ENCODE measurements at places on chromosomes 2 and 18.
A peak's percentile ranks its signal among the peaks of the same experiment; 100 is the strongest.

- DNase-seq: no peak
Observed at GRCh38 chr2:53629501-53629900, 138.1 kb upstream of the CHAC2 start.

GRCh38 chr2:23746141-23746863 lies 180.6 kb downstream of the ATAD2B start:
- DNase-seq: no peak

DNA sequence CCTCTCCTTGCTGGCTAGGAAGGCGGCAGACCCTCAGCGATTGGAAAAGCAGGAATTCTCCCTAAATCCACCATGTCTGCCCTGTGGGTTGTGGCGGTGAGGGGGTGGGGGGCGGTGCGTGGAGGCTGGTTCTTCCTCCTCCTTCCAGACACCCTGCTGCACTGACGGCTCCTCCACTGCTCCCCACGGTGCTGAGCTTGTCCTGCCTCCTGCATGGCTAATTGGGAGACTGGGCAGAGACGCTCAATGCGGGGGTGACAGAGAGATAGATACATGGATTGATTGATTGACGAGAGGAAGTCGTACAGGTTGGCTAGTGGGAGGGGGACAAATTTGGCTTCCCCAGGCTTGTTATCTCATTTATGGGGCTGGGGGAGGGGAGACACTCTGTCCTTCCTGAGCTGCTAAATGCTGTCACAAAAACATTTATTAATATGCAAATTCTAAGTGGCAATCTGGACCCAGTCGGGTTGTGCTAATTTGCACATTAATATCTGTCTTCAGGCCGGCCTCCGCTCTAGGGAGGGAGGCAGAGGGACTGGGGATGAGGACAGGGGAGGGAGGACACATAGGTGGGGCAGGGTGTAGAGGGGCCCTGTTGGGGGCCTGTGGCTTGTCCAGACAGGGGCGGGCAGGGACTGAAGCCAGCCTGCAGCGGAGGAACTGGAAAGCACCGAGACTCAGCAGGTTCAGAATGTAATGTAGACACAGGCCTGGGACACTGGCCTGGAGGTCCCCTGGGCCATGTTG lies 181.6 kb downstream of the CELF4 start:
- DNase-seq: no peak

- DNase-seq: no peak
Observed at GRCh38 chr2:98585386-98585785, 22.9 kb downstream of the COA5 start.

GRCh38 chr2:203071148-203071547 lies 56.5 kb downstream of the NBEAL1 start:
- no peak for DNase-seq

GRCh38 chr2:75892490-75892889 lies 181.8 kb upstream of the GCFC2 start:
- no peak for DNase-seq

DNA sequence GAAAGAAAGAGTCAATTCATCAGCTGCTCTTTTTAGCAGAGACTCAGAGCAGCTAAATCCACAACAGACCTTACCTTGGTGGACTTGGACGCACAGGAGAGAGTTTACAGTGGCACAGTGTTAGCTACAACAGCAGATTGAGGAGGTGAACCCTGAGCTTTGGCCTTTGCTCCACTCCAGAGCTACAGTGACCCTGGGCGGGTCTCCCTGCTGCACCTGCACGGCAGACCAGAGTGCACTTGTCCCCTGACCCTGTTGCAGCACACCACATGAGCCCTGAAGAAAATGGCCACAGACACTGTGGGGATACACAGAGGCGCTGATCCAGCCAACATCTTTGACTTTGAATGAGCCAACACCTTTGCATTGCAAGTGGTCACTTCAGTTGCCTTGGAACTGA lies 11.0 kb downstream of the SLC19A3 start:
- DNase-seq: no peak

- no peak for DNase-seq
Observed at GRCh38 chr2:130864830-130865800, 28.4 kb downstream of the ARHGEF4 start.

GRCh38 chr2:230711224-230711623 lies 1.4 kb upstream of the CAB39 start:
- DNase-seq: no peak

DNA sequence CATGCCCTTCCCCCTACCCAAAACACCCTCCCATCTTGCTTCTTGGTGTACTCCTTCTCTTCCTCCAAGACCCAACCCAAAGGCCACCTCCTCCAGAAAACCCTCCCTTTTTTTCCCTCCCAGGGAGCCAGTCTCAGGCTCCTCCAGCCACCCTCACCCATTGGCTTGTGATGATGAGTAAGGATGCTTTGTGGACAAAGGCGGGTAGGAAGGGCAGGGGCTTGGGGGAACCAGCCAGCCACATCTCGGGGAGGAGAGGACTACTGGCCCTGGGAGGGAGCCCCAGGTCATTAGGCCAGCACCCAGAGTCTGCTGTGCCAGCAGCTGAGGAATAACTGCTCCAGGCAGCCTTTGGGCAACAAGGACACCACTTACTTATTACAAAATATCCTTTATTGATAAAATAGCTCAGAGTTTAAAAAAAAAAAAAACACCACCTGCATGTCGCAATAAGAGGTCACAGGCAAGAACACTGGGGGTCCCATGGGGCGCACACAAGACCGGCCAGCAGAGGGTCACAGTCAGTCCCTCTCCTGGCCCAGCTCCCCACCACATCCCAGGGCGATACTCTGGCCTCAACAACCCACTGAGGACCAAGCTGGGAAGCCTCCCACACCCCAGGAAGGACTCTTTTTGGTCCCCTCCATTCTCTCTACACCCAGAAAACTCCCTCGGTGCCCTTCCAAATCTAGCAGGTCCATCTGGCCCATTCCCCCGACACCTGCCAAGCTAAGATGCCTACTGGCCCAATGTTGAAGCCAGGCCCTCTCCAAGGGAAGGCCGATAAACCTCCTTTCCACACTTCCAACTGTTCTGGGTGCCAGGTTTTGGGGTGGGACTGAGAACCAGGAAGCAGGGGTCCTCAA lies 3.6 kb downstream of the ADRA2B start:
- DNase-seq: no peak

- no peak for DNase-seq
Observed at GRCh38 chr2:120653046-120653445, 82.6 kb upstream of the GLI2 start.

DNA sequence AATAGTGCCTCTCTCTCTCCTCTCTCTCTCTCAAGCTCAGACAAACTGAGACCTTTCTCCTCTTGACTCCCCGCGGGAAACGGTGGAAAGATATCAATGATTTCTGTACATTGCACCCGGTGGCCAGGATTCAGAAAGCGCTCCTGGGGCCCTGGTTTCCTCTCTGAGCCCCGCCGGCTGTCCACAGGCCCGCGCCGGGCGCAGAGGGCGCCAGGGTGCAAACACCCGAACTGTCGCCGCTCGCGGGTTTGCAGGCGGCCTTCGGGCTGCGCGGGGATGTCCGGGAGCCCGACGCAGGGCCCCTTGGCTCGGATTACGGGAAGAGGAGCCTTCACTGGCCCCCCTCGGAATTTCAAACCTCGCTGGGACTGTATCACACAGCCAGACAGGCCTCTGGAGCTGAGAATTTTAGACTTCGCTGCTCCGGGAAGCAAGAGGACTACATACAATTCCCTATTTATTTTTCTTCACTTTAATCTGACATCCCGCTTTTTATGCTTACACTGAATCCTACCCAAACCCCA lies 5.2 kb upstream of the EN1 start:
- no peak for DNase-seq

GRCh38 chr2:85253890-85254289 lies 73.9 kb downstream of the TGOLN2 start:
- no peak for DNase-seq

- DNase-seq: no peak
Observed at GRCh38 chr2:226037526-226037925, 638.0 kb downstream of the NYAP2 start.

- no peak for DNase-seq
Observed at GRCh38 chr2:202932425-202933138, 20.5 kb downstream of the CARF start.

GRCh38 chr2:175004730-175004979 lies 526 bp downstream of the CHN1 start:
- DNase-seq: peak; percentile 41

DNA sequence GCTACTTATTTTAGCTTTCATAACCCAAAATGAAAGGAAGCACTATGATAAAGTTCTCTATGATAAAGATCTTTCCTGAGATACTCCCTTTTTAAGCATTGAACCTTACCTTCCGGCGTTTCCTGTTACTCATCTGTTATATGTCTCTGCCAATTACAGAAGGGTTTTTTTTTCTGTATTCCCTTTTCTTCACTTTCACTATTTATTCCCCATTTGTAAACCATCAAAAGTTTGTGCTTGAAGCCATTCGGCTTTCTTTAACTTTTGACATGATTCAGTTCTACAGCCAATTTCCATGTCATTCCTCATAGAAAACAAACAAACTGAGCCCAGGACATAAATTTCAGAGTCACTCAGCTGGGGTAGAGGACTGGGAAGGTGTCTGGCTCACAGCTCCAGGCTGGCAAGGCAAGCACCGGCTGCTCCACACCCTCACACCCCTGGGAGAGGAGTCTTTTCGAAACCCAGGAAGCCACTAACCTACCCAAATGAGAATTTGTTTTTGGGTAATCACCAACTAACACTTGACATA lies 429.4 kb upstream of the TRIB2 start:
- no peak for DNase-seq

DNA sequence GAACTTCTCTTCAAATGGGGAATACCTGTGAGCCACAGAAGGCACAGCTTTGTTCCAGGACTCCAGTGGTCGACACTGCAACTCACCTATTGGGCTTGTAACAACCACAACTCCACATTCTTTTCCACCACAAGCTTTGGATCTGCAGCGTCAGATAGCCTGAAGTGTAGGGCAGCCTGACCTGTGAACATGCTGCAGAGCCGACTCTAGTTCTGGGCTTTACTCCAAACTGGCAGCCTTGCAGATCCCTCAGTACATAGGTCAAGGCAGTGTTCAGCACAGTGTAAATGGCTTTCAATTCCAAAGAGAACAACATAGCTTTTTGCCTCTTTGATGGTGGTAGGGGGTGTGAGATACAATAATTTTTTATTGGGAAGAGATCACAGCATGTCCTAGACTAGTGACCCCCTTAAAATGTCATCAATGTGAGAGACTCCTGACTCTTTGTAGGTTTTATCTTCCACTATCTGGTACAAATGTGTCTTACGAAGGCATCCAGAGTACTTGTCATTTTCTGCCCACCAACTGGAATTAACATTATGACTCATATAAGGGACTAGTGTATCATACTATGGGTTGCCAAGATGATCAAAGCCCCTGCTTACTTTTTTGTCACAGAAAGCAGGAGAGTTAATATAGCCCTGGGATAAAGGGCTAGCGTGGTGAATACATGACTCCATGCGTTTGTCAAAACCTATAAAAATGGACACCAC lies 149.8 kb downstream of the COPS8 start:
- DNase-seq: no peak

- DNase-seq: no peak
Observed at GRCh38 chr18:48792141-48792540, 158.6 kb downstream of the SMAD7 start.

DNA sequence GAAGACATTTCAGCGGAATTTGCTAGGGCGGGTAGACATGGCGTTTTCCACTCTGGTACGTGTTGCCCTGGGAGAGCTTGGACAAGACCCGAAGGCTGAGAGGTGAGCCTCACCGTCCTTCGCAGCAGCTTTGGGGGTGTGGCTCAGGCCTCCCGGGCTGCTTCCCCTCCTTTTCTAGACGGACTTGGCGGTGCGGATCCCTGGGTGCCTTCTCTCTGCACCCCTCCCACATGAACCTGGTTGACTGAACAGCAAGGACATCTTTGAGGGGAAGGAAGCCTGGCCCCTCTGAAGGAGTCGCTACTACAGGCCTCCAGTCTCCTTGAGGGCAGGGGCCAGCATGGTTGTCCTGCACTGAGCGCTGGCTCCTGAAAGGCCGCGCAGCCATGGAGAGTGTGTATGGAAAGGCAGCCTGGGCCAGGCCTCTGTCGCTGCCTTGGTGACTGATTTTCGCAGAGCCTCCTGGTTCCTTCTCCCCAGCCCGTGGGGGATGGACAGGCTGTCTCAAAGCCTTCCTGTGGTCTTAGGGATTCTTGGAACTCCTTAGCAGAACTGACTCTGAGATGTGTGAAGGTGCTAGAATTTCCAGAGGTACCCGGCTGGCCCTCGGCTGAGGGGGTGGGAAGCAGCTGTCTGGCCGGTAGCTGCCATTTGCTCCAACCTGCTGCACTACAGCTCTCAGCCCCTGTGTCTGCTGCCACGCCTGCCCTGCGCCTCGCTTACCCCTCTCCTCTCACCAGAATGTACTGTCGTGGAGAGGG lies 9.9 kb downstream of the CNNM4 start:
- no peak for DNase-seq

GRCh38 chr2:199966405-199966804 lies 11.0 kb downstream of the MAIP1 start:
- DNase-seq: no peak

DNA sequence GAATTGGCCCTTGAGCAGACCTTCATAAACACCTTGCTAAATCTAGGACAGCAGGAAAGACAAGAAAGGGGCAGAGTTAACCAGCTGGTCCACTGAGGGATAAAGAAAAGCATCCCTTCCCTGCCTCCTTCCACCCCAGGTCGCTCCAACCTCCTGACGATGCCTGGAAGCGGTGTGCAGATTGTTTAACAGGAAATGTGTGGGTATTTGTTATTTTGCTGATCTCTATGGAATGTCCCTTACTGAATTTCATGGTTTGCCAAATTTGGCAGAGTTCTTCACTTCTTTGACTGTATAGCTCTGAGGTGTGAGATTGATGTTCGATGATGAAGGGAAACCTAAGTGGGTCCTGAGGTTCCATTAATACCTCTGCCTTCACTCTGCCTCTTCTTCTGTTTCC lies 72.9 kb downstream of the MAP3K20 start:
- no peak for DNase-seq

- DNase-seq: no peak
Observed at GRCh38 chr18:67813380-67814028, 297.0 kb upstream of the DSEL start.

GRCh38 chr18:8754995-8755960 lies 49.9 kb downstream of the MTCL1 start:
- no peak for DNase-seq

- no peak for DNase-seq
Observed at GRCh38 chr2:235312571-235312970, 181.3 kb upstream of the AGAP1 start.

- DNase-seq: no peak
Observed at GRCh38 chr2:64692401-64692800, 38.7 kb upstream of the SERTAD2 start.

- no peak for DNase-seq
Observed at GRCh38 chr2:57728691-57729090, 317.9 kb upstream of the VRK2 start.

DNA sequence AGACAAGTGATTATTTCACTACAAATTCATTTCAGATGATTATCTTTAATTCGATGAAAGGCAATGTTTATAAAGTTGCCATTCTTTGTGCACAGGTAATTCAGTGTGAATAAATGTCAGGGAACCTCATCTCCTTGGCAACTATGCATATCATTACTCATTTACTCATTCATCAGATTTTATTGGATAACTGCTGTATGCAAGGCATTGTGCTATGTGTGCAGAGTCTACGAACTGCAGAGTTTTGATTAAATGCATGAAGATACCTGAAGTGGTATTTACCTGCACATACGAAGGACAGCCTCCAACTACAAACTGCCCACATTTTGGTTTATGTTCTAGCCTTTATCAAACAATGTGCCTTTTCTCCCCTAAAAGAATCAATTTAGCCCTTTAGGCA lies 3.5 kb downstream of the RND3 start:
- DNase-seq: no peak

GRCh38 chr18:50397023-50397422 lies 22.2 kb downstream of the SKA1 start:
- no peak for DNase-seq

- no peak for DNase-seq
Observed at GRCh38 chr18:39751921-39752320, 2186.3 kb upstream of the CELF4 start.

GRCh38 chr2:184633726-184634125 lies 35.4 kb downstream of the ZNF804A start:
- DNase-seq: no peak
